CD4-positive, alpha-beta T cell treated with Interferon gamma for 1 hour (primary cell): ENCODE measurements at places on chromosomes 2 and 18.

DNA sequence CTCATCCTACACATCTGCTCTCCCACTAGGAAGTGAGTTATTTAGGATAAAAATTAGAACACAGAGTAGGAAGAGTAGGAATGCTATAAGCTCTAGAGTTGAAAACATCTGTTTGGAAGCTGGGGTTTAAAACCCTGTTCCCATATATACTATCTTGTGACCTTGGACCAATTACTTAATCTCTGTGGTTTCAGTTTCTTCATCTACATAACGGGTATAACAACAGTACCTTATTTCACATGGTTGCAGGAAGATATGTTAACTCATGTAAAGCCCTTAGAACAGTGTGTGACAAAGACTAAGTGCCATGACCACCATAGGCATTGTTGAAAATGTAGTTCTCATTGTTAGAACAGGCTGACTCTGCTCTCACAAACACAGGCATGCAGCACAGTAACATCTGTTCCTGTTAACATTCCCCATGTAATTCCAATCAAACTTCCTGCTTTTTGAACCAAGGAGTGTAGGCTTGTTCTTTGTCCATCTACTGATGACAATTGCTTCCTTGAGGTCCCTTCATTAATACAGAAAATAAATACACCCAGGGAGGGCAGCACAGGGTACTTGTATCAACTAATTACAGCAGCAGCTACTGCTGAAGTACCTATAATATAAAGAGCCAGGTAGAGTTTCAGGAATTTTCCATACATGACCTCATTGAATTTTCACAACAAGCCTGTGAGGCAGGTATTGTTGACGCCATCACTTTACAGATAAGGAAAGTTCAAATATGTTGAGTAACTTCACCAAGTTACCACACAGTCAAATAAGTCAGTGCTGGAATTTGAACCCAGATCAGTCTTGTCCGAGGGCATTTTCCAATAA is 204.2 kb downstream of the L3MBTL4 start:
- no peak for DNase-seq

- no peak for DNase-seq
Measured at GRCh38 chr2:231126123-231126522, 1.3 kb upstream of the HTR2B start.

DNA sequence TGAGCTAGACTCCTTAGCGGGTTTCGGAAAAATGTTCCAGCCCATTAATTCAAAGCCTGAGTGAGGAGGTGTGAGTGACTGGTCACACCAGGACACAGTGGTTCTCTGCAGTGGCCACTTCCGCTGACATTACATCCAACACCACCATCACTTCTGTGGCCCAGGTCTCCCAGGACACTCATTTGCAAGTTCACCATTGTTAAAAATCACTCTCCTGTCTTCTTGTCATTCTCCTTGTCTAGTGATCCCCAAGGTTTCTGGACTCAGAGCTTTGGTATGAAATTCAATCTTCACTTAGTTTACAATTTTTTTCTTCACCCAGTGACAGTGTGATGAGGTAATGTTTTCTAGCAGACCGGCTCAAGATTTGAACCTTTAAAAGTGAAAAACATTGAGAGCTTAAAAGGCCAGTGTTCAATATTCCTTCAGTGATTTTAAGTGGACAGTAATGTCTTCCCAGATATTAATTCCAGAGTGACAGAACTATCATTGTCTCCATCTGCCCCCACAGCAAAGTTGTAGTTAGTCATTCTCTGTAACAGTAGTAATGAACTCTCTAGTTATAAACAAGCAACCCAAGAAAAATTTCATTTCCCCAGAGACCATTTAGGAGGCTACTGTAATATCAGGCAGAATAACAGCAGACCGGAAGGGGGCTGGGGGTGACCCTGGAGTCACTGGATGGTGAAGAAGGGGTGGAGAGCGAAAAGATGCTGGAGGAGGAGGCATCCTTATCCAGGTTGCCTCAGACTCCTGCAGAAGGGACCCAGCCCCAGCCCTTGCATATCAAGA is 164.9 kb downstream of the GFPT1 start:
- DNase-seq, result no peak

- no peak for DNase-seq
Measured at GRCh38 chr2:58594175-58594574, 353.1 kb upstream of the FANCL start.

DNA sequence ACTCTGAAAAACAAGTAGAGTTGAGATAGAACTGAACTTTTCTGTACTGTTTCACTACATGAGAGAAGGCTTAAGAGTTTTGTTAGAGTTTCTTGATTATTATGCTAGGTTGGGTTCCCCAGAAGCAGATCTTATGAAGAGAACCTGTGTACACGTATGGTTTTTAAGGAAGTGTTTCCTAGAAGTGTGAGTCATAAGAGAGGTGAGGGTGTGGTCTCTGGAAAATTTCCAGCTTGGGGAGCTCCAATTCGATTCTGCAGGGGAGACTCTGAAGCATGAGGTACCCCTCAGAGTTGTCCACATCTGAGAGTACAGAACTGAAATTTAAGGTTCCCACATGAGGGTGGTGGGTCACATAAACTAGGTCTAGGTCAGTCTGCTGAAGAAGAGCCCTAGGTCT is 83.3 kb upstream of the MAP2 start:
- no peak for DNase-seq

DNA sequence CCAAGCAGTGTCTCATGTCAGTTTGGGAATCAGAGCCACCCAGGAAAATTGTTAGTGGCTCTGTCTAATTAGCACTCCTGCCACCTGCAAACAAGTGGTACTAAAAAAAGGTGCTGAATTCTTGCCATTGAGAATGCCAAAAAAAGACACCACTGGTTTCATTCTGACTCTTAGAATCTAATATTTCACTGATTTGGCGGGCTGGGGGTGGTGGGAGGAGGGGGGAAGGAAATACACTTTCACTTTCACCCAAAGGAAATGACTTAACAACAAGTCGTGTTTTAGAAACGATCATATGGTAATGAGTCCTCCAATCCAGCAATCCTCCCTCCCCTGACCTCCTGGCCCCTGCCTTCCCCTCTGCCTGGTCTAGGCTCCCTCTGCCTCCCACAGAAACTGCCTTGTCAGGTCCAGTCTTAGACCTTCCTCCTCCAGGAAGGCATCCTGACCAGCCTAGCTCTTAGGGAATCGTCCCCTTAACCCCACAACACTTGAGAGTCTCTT is 4.4 kb upstream of the KLHL29 start:
- no peak for DNase-seq

DNA sequence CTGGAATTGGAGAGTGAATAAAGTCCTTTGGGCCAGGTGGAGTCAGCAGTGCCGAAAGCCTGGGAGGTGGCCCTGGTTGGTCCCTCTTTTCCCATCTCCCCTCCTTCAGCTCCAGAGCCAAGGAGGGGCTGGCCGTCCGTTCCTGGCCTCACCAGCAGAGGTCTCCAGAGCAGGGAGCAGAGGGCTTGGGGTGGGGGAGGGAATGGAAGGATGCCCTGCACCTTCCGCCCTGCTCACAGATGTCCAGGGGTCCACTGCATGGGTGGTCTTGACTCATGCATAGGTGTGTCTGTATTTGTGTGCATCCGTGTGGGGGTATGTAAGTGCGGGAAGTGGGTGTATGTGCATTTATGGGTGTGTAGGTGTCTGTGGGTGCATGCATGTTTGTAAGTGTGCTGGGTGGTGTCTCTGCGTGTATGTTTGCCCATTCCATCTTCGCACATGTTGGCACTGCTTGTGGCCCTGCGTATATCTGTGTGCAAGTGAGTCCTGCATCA is 201.8 kb downstream of the ZFP36L2 start:
- DNase-seq, result peak; percentile 37

GRCh38 chr2:241983571-241984270 is 114.2 kb downstream of the RTP5 start:
- DNase-seq, result no peak

DNA sequence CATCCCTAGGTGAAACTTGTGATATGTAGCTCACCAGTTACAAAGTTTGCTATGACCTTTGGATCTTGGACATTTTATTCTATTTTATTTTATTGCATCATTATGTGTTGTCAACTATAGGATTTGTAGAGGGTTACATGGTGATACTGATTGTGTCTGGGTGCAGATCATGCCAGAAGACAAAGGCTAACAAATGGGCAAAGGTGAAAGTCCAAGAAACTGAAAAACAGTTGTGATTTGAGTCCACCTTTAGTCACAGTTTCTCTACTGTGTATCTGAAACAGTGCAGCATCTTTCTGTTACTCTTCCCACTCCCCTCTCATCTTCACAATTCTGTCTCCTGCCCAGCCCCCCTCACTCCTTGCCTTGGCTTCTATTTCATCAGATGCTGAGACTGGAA is 111.9 kb upstream of the LYPD6 start:
- no peak for DNase-seq

DNA sequence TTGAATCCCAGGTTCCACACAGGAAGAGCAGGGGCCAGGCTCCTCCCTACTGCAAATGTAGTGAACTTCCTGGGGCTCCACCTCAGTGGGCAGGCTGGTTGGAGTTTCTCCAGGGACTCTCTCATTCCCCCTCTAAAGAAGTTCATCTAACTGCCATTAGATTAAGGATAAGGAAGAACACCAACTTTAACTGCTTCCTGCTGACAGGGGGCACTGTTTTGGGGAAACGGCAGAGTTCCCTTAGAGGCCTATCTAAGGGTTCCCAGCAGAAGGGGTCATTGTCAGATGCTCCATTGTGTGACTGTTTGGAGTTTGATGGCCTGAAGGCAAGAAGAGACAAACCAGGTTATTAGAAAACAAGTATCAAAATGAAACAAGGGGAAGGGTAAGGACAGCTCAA is 2159.7 kb upstream of the PIK3C3 start:
- DNase-seq, result no peak

- DNase-seq, result no peak
Measured at GRCh38 chr2:239569401-239570090, 168.7 kb upstream of the HDAC4 start.

- DNase-seq, result no peak
Measured at GRCh38 chr2:130871843-130872740, 35.4 kb downstream of the ARHGEF4 start.

- no peak for DNase-seq
Measured at GRCh38 chr2:146801886-146802285, 1042.9 kb upstream of the ACVR2A start.
